Activated CD4-positive, alpha-beta T cell treated with anti-CD3 and anti-CD28 coated beads for 1 hour (primary cell): ENCODE measurements at places on chromosomes 13 and 19.

DNA sequence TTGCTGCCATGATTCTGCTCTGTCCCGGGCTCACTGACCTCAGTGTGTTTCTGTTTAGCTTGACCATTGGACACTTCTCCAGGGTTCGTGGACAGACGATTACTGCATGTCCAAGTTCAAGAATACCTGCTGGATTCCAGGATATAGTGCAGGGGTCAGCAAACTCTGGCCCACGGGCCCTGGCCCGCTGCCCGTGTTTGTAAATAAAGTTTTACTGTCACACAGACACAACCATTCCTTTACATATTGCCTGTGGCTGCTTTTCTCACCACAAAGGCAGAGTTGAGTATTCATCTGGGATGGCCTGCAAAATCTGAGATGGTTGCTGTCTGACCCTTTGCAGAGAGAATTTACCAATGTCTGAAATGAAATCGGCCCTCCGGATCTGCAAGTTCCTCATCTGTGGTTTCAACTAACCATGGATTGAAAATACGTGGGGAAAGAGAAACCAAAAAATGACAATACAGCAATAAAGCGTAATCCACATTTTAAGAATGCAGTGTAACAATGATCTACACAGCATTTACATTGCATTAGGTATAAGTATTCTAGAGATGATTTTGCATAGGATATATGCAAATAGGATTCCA, 25.9 kb upstream of the F2RL3 start:
- DNase-seq = no peak

DNA sequence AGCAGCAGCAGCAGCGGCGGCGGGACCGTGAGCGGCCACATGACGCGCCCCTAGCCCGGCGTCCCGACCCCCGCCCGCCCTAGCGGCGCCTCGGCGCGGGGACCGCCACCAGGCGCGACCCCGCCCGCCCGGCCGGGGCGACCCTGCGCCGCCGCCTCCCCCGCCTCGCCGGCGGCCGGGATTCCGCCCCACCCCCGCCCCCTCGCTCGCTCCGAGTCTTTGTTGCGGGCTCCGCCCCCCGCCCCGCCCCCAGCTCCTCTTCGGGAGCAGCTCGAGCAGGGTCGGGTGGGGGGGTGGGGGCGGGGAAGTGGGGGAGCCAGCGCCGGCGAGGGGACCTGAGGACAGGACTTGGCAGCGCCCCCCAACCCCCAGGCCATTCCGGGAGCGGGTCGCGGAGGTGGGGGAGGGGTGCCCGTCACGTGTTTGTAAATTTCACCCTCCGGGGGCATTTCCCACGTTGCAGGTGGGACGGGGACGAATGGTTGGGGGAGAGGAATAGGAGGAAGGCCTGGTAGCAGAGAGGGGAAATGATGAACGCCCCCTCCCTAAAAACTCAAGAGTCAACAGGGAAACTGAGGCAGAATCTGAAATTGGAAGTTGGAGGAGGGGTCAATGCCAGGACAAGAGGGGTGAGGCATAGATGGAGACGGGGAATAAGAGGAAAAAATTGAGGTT, at the start of gene OLFM2:
OLFM2 (minus strand) TSS at position 190 of the 675 bp plus-strand sequence; CDS start at position 41, 149 bp downstream.
- no peak for DNase-seq

DNA sequence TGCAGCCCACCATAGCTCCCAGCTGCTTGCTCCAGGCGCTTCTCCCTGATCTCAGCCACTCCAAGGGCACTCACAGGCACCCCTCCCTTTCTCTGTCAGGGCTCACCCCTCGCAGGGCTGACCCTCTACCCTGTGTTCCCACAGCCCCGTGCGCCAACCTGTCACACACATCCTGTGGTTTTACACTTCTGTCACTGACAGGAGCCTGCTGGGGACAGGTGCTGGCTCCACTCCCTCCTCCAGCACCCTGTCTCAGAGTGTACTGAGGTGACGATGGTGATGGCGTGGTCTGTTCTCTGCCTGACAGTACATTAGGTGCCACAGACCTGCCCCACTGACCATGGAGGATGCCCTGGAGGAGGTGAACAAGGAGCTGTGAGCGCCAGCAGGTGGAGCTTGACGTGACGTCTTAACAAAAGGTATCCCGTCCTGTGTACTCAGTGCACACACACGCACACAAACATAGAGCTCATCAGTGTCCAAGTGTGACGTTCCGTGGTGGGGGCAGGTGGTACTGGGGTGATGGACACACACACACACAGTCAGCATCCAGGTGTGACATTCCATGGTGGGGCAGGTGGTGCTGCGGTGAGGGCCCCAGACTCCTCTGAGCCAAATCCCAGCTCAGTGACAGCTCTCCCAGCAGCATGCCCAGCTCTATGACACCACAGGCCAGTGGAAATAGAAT, 20.9 kb downstream of the C19orf44 start:
- no peak for DNase-seq

- DNase-seq = no peak
Measured at GRCh38 chr13:32905063-32905863, 111.0 kb upstream of the KL start.

- DNase-seq = no peak
Measured at GRCh38 chr13:41411522-41411921, 45.8 kb upstream of the RGCC start.

DNA sequence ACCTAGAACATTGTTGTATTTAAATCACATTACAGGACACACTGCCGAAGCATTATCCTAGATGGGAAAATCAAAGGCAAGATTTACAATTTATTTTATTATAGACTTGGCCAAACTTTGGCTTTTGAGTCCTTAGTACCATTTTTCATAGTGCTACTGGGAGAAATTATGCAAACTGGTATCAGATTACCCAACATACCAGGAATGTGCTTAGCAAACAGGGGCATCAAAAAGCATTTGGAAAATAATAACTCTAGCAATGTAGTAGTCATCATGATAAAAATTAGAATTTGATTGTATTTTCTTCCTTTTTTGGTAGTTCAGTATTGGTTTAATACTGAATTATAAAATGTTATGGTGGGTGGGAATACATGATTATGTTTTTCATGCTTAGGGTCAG, 34.0 kb downstream of the GPC6 start:
- DNase-seq = no peak

GRCh38 chr13:112885782-112886268, 83.2 kb upstream of the MCF2L start:
- DNase-seq = no peak

GRCh38 chr19:30873003-30873402, 476.2 kb downstream of the TSHZ3 start:
- DNase-seq = no peak

GRCh38 chr13:112851107-112852038, 117.6 kb upstream of the MCF2L start:
- no peak for DNase-seq

GRCh38 chr13:95304453-95304852, 3.2 kb upstream of the ABCC4 start:
- DNase-seq = no peak

DNA sequence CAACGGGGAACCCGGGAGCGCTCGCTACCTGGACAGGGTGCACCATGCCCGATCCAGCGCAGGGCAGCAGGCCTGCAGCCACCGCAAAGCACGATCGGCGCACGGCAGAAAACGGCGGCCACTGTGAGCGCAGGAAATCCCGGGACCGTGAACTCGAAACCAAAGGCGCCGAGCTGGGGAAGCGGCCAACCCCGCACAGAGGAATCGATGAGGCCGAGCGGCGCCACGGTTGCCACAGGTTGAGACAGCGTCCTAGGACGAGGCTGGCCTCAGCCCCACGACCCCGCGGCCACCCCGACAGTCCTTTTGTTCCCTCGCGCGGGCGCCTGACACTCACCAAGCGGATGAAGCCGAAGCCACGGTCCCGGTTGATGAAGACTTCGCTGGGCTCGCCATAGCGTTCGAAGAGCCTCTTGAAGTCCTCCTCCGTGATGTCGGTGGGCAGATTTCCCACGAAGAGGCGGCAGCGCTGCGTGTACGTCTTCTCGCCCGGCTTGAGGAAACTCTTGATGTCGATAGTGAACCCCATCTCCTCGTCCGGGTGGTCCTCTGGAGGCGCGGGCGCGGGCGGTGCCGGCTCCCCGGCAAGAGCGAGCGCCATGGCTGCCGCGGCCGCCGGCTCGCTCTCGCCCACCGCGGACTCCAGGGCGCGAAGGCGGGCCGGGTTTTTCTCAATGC, 557 bp downstream of the PSPC1 start:
- DNase-seq = peak; percentile 23

- no peak for DNase-seq
Measured at GRCh38 chr13:112254061-112254818, 121.9 kb upstream of the SPACA7 start.

GRCh38 chr13:109281903-109282635, 504.3 kb downstream of the IRS2 start:
- no peak for DNase-seq

GRCh38 chr19:10408511-10409283, 5.4 kb upstream of the CDC37 start:
- no peak for DNase-seq

- DNase-seq = no peak
Measured at GRCh38 chr13:30495746-30496145, 30.0 kb upstream of the HMGB1 start.

- no peak for DNase-seq
Measured at GRCh38 chr19:29943615-29944014, 1.6 kb downstream of the URI1 start.

- no peak for DNase-seq
Measured at GRCh38 chr13:21289475-21289874, 113.0 kb downstream of the MRPL57 start.

GRCh38 chr19:6738787-6739389, 592 bp upstream of the TRIP10 start:
- DNase-seq = peak; percentile 30

- no peak for DNase-seq
Measured at GRCh38 chr13:93624311-93624777, 397.7 kb downstream of the GPC6 start.

DNA sequence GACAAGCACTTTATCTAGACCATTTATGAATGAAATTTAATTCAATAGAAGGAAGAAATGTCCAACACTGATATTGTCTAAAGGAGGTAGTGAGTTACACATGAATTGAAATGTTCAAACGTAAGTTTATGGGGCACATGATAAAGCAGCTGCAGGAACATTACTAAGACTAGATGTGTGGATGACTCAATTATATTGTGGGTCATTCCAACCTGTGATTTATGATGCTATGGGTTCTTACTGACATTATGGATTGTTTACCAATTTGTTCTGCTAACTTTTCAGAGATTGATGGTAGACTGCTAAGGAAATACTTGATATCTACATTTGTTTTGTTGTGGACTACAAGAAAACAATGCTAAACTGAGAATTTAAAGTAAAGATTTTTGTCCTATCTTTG, 56.1 kb upstream of the ATXN8OS start:
- no peak for DNase-seq

- DNase-seq = no peak
Measured at GRCh38 chr13:43232873-43233265, 209.5 kb downstream of the DNAJC15 start.

DNA sequence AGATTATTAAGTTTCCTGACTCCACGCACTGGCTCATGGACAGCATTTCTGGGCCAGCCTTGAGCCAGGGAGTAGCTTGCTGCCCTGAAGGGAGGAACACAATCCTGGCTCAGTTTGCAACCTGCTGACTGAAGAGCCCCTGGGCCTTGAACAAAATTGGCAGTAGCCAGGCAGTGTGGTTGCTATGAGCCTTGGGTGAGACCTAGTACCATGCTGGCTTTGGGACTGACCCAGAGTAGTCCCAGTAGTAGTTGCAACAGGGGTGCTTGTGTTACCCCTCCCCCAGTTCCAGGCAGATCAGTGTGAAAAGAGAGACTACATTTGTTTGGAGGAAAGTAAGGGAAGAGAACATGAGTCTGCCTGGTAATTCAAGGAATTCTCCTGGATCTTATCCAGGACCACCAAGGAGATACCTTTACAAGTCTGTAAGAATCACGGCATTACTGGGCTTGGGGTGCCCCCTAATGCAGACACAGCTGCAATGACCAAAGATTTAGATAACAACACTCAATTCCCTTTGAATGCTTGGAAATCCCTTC, 22.0 kb downstream of the ITGBL1 start:
- DNase-seq = no peak

- no peak for DNase-seq
Measured at GRCh38 chr13:107238262-107238981, 670.5 kb upstream of the ARGLU1 start.

DNA sequence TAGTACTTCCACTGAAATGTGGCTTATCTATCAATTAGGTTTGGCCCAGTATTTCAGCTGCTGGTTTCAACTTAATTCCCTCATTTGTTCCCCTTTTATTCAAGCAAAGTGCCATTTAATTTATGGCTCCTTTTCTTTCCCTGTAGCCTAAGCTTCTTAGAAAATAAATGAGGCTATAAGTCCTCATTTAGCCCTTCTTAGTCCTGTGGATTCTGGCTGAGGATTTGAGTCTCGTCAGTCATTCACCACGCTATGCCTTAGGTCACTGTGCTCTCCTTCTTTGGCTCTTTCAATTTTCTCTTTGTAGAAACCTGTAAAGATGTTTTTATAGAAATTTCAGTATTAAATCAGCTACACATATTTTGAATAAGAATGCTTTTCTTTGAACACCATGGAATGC, 579.1 kb downstream of the GPC6 start:
- DNase-seq = no peak

DNA sequence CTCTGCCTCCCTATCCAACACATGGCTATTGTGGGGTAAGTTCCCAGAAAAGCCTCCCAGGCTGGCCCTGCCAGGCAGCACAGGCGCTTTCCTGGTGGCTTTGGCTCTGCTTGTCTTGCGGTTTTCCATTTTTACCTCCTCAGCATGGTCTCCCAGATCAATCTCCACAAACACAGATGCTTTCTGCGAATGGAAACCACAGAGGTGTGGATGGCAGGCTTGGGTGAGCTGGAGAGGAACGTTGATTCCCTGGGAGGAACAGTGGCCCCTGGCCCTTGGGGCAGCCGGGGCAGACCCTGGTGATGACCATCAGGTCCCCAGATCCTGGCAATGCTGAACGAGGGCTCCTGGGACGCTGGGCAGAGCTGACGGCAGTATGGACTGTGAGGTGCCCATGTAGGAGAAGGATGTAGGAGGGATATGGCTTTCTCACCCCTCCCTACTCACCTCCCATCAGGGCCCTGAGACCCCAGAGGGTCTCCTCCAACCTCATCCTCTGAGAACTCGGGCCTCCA, 6.6 kb downstream of the C13orf46 start:
- DNase-seq = no peak

- no peak for DNase-seq
Measured at GRCh38 chr13:40210865-40211585, 455.4 kb downstream of the FOXO1 start.

DNA sequence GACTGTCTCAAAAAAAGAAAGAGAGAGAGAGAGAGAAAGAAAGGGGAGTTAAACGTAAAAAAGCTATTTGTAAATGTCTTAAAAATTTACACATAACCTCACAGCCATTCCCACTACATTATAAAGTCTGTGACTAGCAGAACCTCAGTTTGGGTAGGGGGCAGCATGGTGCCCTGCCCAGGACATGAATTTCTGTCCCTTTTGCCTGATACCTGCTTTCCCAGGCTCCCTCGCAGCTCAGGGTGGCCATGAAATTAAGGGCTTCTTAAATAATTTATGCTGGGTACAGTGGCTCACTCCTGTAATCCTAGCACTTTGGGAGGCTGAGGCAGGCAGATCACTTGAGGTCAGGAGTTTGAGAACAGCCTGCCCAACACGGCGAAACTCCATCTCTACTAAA, 4.8 kb downstream of the IFNL1 start:
- DNase-seq = no peak

- no peak for DNase-seq
Measured at GRCh38 chr13:49985129-49985528, 11.7 kb upstream of the TRIM13 start.
